ENCODE measurements at places on chromosomes 5 and 9.

GRCh38 chr9:113528088-113528487 lies 64.6 kb downstream of the RGS3 start:
- no peak for DNase-seq

GRCh38 chr5:116573279-116573701 lies 1.3 kb downstream of the SEMA6A start:
- DNase-seq: no peak

DNA sequence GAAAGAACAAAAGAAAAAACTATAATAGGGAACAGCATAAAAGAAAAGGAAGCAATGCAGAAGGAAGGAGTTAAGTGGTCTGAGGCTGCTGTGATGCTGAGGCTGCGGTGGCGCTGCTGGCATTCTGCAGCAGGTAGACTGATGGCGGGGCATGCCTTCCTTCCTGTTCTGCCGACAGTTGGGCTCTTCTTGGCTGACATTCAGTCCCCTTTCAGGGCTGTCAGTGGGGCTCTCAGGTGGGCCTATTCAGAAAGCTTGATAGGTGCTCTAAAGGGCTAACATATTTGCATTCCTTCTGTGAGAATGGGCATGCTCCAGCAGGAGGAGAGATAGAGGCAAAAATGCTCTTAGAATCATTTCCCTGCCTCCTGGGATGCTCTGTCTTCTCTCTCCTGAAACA lies 5.1 kb upstream of the CLINT1 start:
- DNase-seq: no peak

DNA sequence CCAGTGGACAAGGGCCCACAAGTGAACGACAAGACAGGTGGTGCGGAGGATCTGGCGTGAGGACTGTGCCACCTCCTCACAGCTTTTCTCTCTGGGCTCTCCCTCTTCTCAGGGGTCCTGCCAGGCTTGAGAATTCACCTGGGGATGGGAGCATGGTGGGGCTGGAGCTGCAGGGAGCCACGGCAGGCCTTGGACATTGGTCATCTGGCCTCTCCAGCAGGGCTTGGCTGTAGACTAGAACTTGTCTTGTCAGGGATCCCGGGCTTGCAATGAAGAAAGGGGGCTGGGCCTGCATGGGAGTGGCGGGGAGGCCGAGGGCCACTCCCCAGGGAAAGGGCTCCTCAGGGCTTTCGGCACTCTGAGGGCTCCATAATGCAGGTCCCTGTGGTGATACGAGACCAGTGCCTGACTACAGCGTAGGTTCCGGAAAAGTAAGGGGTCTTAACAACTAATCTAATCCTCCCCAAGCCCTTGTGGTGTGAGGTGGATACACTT lies 126.7 kb downstream of the MACROH2A1 start:
- no peak for DNase-seq

- DNase-seq: no peak
Observed at GRCh38 chr9:116232424-116233159, 79.0 kb downstream of the PAPPA start.

- DNase-seq: no peak
Observed at GRCh38 chr9:100498592-100498991, 25.6 kb downstream of the TMEFF1 start.

- no peak for DNase-seq
Observed at GRCh38 chr5:14745753-14746152, 81.2 kb downstream of the OTULIN start.

- no peak for DNase-seq
Observed at GRCh38 chr9:90967145-90967538, 165.5 kb downstream of the SYK start.

- no peak for DNase-seq
Observed at GRCh38 chr5:58156973-58157701, 302.7 kb downstream of the PLK2 start.

GRCh38 chr5:145160679-145161078 lies 674.5 kb downstream of the PRELID2 start:
- DNase-seq: no peak

DNA sequence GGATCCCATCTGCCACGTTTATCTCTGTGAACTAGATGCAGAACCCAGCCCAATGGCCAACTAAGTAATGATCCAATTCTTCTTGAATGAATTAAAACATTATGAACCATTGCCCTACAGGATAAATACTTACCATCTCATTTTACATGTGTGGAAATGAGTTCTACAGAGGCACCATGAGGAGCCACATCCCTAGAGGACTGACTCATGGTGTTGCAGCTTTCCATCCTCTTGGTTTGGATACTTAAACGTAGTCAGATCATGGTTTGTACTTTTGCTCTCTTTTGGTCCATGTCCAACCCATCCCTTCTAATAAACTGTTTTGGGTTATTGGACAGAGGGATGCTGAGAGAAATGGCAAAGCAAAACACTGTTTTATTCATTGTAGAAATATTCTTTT lies 484.8 kb downstream of the EBF1 start:
- DNase-seq: no peak

DNA sequence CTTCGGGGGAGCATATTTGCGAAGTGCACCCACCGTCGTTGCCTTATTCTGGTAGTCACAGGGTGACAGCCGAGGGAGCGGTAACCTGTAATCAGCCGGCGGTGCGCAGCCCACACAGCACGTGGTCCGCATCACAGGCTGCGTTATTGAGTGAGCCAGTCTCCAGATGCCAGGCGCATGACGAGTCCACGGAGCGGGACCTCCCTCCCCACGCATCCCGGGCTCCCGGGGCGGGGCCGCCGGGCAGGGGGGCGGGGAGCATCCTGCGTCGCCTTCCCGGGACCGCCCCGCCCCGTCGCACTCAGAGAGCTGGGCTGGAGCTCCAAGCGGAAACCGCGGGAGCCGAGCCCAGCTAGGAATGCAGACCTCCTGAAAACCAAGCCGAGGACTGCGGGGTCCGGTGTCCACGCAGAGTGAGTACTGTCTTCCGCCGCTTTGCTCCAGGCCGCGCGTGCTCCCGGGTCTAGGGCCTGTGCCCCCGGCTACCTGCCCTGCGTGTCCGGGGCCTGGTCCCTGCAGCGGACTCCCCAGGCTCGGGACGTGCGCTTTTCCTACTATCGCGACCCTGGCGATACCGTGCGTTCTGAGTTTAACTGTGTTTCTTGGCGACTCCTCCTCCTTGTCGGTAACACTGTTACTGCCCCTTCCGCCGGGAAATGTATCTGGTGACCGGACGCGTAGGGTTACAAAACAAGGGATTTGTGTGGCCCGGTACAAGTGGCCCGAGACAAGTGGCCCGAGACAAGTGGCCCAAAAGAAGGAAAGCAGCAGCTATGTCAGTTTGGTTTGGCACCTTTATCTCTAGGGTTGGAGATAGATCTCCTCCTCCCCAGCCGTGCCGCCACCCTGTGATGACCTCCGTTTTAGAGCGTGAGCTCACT lies 40.6 kb downstream of the CAST start:
- peak; percentile 90 for DNase-seq

DNA sequence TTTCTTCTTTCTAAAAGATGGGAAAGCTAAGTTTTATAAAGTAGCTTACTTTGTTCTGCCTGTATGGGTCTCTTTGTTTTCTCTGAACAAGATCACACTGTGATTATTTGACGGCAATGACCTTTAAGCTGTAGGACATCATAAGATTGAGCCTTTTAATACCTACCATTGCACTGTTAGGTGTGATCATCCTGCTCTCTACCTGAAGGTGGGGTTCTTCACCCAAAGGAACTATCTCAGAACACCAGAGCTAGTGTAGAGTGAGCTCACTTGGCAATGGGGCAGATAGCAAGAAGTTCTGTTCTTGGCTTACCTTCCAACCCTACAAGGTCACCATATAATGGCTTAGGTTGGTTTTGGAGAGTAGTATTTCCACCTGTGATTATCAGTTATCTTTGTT lies 200.2 kb downstream of the SPATA31D1 start:
- DNase-seq: no peak

- DNase-seq: no peak
Observed at GRCh38 chr9:133692364-133692985, 45.7 kb downstream of the SARDH start.

- DNase-seq: no peak
Observed at GRCh38 chr5:69007163-69007562, 86.7 kb upstream of the SLC30A5 start.

DNA sequence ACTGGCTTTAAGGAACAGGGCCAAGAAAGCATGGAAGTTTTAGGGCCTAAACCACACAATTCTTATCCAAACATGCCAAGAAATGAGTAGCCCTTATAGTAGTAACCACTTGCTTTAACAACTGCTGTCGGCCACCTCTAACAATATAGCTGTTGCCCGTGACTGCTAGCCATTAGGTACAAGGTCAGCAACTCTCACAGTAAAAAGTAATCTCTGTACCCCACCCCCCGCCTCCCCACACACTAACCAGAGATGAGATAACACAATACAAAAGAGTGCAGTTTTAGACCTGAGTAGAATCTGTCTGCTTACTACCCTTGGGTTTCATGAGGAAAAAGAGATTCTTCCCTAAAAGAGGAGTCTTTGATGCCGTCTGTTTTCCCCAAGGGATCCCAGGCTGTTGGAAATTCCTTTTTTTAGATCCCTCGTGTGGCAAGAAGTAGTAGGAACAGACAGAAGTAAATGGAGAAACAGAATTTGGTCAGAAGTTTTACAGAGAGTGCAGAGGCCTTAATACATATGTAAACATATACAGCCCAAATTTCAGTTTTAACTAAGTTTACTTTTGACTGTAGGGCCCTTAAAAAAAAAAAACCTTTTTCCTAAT lies 94.3 kb downstream of the WDR41 start:
- no peak for DNase-seq

DNA sequence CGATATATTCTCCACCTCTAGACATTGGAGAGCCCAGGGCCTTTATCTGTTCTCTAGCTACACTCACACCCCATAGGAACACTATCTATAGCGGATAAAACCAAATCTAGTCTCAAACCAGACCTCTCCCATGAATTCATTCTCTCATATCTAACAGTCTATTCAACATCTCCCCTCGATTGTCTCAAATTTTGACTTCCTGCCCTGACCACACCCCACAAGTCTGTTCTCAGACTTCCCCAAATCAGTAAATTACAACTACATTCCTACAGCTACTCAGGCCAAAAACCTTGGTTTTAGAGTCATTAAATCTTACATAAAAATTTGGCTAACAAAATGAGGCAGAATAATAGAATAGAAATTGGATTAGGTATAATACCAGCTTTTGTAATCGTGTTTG lies 12.5 kb upstream of the SLC1A3 start:
- DNase-seq: no peak

DNA sequence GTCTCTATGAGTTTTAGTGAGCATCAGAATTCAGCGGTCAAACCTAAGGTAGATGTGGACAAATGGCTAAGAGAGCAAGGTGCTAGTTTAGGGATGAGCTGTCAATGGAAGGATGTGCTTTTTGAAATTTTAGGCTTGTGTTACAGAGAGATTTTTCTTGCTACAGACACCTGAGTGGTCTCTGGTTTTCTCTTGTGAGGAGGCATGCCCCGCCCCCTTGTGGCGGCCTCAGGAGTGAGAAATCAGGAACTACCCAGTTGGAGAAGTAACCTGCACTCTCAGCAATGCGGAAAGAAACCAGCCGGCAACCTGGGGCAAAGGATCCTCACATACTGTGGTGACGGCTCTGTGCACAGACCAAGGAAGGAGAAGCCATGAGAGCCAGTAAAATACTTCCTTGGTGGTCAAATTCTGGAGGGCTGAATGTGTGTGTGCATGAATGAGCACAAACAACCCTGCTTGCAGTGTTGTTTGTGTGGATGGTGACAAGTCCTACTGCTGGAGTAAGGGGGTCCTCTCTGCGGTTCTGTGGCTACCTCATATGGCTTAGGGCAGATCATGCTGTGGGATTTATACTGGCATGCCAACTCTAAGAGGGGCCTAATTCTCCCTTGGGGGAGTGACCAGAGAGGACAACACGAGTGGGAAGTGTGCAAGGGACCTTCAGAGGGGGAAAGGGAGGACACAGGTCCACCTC lies 16.7 kb upstream of the HSD17B4 start:
- DNase-seq: no peak

DNA sequence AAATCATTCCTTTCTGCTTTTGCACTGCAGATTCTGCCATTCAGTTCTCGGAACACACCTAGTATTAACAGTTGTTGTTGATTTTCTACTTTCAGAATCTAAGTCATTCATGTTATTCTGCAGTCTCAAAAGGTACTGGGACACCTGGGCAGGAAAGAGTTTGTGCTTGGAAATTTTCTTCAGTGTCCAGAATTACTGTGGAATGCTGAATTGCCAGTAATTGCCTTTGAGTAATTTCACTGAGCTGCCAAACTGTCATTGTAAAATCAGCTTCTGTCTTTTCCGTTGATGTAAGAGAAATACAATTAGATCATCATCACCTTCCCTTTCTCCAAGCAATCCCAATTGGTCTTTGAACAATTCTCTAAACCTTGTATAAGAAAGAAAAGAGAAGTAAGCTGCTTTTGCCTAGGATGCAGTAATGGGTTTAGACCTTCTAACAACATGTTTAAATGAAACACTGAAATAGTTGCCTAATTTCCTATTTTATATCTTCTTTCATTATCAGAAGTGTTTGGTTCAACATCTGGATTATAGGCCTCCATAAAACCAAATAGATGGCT lies 75.7 kb upstream of the TGFBR1 start:
- no peak for DNase-seq

GRCh38 chr5:157555037-157555640 lies 20.4 kb downstream of the ADAM19 start:
- DNase-seq: no peak

- no peak for DNase-seq
Observed at GRCh38 chr9:82295181-82295580, 306.6 kb downstream of the SPATA31D1 start.

GRCh38 chr5:172171118-172171517 lies 16.9 kb downstream of the STK10 start:
- no peak for DNase-seq

- no peak for DNase-seq
Observed at GRCh38 chr5:17076272-17076671, 140.2 kb upstream of the MYO10 start.

- no peak for DNase-seq
Observed at GRCh38 chr9:99008203-99008602, 64.5 kb downstream of the COL15A1 start.

DNA sequence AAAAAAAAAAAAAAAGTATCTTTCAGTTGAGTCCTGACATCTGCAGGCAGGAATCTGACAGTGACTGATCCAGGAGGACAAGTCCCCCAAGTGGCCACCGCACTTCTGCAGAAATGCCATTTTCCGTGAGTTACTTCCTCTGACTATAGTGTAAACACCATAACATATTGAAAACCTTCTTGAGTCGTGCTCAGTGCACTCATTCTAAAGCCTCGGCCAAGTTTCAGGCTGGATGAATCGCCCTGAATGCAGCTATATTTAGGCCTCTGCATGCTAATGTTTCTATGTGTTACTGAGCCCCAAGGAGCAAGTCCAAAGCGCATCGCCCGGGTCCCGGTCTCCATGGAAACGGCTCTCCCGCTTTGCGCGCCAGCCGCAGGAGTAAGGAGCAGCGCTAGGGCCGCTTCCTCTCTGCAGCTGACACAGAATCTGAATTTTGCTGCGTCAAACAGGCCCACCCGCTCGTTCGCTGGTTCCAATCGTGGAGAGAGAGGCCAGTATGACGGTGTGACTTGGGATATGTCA lies 335.4 kb downstream of the MSX2 start:
- peak; percentile 43 for DNase-seq
